Daoy (cell line): ENCODE measurements at places on chromosomes 6 and 20. TPM values are rescaled to one million over a fixed set of nuclear protein-coding genes. Genes with fewer than 3 reads are reported as not detected.

Gene PRELID3B
- total RNA-seq = 85.1 and 128 TPM in 2 replicates

Gene SLC17A4
- total RNA-seq = not detected in 2 replicates

Gene EEF1A2
- total RNA-seq = 3.9 and 6.4 TPM in 2 replicates

Gene GHRH
- total RNA-seq = not detected in 2 replicates

Gene EDN1
- 30.2 and 36.6 TPM in 2 replicates for total RNA-seq

Gene SLC25A27
- 2.8 and 7.5 TPM in 2 replicates for total RNA-seq

Gene FERMT1
- 4.6 and 5.7 TPM in 2 replicates for total RNA-seq

Gene SYTL3
- 1.5 and 6.5 TPM in 2 replicates for total RNA-seq
